Central memory CD4-positive, alpha-beta T cell (primary cell): ENCODE measurements at places on chromosomes 3 and 15.

GRCh38 chr3:144663456-144664436, 692.1 kb downstream of the DIPK2A start:
- DNase-seq: no peak

- DNase-seq: no peak
These were observed 1040.7 kb upstream of the CFAP20DC start for GRCh38 chr3:60090548-60090947.

GRCh38 chr3:108311797-108312196, 15.4 kb downstream of the HHLA2 start:
- no peak for DNase-seq

DNA sequence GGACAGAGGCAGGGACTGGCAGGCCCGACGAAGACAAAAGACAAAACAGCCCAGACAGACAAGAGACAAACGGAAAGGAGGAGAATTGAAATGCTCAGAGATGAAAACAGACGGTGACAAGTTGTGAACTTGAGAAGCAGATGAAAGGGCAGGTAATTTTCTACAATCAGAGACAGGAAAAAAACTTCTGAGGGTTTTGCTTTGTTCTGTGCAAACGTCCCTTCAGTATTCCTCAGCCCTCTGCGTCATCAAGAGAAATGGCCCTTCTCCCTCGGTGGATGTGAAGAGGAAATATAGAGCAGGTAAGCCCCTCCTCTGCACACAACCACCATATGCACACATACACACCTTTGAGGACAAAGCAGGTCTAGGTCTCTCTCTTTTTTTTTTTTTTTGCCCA, 206.6 kb downstream of the UACA start:
- DNase-seq: no peak

DNA sequence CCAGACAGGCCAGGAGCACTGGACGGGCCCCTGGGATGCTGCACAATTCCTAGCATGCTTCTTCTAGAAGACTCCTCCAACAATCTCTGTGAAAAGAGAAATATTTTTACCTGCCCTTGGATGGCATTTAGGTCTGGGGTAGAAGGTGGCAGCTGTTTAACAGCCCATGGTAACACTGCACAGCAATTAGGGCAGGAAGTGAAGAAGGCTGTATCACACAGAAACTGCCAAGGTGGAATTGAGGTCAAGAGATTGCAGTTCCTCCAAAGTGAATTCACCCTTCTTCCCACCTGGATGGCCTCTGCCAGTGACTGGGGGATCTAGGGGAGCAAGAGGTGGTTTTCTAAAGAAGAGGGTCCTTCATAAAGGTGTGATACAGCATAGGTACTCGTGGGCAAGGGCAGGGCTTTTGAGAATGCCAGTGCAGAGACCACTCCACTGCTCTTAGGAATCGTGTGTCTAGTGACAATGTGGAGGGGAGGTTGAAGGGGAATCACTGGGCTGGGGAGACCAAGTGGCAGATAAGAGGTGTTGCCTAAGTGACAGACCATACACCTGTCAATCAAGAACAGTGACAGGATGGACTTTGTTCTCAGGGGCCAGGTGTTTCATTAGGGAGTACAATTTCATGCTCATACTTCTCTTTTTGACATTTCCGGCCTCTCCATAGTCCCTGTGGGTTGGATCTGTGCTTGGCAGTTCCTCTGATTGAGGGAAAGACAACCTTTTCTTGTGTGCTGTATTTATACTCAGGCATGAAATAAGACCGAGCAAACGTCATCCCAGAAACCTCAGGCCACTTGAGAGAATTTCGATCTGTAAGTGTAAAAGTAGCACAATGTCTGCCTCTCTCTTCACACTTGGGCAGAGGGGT, 83.5 kb upstream of the BCL6 start:
- DNase-seq: no peak

DNA sequence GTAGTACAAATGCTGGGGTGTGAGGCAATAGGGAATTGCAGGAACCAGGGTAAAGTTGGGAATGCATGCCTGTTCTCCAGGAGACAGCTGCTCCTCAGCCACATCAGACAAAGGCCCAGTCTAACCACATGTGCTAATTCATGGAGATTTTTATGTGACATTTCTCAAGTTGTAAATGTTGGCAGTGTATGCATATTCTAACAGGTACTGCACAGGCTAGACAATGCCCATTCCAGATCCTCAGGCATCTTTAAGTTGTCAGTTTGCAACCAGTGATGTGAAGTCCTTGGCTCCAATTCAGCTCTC, 84.9 kb downstream of the EEFSEC start:
- no peak for DNase-seq

- DNase-seq: no peak
These were observed 69.4 kb downstream of the CPN2 start for GRCh38 chr3:194281766-194282165.

DNA sequence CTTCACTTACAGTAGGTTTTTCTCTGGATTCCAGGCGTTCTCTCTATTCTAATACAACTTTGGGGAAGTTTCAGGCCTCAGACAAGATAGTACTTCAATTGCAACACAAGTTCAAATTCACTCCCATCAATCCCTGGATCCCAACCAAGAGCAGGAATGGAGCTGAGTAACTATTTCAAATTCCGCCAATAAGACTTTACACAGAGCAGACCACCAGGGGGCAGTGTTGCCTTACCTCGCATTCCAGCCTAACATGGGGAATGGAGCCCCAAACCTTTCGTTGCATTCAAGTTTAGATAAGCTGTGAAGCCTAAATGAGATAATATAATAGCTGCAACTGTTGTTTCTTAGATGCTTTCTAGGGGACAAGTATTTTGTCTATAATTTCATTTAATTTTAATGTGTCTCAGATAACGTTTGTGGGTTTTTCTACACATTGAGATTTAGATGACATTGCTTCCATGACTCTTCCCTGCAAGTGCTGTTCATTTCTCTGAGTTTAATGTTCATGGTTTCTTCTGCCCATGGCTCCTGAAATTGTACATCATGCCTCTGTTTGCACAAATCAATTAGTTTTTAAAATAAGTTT, 186.7 kb downstream of the NSUN3 start:
- DNase-seq: peak; percentile 13

DNA sequence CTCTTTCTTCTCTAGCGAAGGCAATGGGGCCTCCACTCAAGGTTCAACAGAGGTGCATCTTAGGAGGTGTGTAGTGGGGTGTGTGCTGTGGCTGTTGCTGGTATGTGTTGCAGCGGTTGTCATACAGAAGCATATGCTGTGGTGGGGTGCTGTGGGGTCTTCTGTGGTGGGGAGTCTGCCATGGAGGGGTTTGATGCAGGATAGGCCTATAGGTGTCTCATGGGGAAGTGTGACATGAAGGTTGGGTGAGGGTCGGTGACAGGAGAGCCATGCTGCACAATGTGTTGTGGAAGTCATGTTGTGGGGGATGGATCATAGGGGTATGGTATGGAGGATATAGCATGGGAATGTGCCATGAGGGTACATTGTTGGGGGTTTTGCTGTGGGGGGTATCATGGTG, 20.3 kb downstream of the NMNAT3 start:
- no peak for DNase-seq

DNA sequence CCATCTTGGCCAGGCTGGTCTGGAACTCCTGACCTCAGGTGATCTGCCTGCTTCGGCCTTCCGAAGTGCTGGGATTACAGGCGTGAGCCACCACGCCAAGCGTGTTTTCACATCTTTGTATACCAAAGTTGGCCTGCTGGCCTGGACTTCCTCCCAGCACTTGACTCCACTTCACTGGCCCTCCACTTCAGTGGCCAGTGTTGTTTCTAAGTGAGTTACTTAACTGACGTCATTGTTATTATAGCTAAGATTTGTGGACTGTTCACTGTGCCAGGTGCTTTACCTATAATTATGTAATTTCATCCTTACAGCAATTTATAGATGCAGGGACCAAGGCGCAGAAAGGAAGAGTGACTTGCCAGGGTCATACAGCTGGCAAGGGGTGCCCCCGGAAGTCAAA, 52.0 kb downstream of the HRH1 start:
- DNase-seq: no peak

GRCh38 chr3:37693511-37694283, 168.0 kb upstream of the CTDSPL start:
- DNase-seq: no peak

DNA sequence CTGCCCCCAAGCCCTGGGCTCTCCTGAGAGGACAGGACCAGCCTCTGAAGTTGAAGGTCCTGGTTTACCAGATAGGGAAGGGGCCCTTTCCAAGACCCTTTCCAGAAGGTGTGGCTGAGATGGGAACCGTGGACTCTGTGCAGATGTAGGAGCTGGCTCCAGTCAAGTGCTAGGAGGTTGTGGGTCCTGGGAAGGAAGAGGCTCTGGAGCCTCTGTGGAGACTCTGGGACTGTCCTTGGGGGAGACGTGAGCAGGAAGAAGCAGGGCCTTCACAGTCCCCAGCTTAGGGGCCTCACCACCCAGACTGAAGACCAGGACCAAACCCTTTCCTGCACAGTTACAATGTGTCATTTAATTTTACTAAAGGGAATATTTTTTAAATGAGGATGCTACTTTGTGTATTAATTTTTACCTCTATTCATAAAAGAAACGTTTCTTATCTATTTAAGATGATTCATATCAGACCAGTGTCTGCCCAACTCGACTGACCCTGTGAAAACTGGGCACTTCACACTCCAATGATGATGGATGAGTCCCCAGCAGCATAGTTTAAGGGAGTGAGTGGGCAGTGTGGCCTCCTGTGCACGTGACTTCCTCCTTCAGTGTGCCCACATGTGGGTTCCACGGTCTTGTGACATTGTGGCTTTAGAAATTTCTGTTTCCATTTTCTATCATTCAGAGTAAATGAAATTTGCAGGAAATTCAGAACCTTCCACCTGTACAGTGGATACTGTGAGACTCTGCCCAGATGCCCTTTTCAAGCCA, 10.9 kb downstream of the CCR5AS start:
- no peak for DNase-seq

- DNase-seq: no peak
These were observed 25.3 kb downstream of the CHDH start for GRCh38 chr3:53820756-53821580.

DNA sequence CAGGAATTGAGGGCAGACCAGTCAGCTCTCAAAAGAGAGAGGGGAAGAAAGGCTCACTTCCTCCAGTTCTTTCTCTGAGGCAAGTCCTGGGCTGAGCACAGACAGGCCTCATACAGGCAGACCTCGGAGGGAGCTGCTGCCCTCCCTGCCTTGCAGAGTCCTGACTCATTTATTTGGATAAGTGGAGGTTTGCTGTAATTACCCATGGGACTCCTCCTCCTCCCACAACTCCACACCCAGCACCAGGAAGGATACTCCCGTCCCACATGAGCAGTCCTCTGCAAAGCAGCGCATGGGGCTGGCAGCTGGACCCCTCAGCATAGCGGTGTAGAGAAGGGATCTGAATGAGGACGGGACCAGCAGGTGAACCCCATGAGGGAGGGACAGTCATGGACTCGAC, 13.4 kb upstream of the SCN10A start:
- no peak for DNase-seq
